Activated naive CD8-positive, alpha-beta T cell treated with anti-CD3 and anti-CD28 coated beads, Interleukin-2, amount 50 U/mL, for 24 hours (primary cell): ENCODE measurements at places on chromosomes 11 and 22.

GRCh38 chr11:62713343-62713742 is 5.9 kb downstream of the GNG3 start:
- DNase-seq = no peak

DNA sequence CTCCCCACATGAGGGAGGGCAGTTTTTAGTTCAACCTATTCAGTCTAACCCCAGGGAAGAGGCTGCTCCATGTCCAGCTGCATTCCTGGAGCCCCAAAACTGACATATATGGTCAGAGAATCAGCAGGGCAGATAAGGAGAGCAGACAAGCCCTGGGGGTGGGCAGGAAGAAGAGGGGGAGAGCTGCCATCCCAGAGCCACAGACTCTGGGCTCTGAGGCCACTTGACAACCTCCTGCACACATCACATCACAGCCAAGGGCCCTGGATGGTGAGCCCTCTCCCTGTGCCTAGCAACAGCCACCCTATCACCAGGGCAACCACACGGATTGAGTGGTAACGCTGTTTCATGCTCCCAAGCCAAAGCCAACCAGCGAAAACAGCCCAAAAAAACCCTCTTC is 3.1 kb downstream of the ARHGAP1 start:
- no peak for DNase-seq

DNA sequence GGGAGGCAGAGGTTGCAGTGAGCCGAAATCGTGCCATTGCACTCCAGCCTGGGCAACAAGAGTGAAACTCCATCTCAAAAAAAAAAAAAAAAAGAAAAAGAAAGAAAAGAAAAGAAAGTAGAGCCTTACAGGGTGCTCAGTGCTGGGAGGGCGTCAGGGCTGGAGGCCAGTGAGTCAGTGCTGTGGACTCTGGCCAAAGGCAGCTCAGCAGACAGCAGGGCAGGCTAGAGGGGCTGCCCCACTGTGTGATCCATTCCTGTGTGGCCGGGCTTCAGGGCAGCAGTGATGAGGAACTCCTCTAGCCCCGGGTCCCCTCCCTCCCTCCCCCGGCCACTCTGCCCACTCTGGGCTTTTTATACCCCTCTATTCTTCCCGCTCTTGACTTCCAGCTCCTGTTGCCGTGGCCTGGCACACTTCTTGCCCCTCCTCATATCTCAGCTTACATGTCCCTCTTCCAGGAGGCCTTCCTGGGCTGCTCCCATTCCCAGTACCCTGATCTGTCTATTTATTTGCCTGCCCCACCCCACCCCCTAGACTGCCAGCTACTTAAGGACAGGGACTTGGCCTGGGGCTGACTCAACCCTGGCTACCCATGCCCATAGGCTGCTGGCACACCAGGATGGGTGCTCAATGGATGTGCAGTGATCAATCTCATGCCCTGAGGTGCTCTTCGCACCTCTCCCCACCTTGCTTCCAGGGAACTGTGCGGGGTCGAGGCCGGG is 10.1 kb downstream of the SYT12 start:
- DNase-seq = no peak

GRCh38 chr11:38226684-38227083 is 1628.6 kb upstream of the RAG2 start:
- DNase-seq = no peak

GRCh38 chr22:40187389-40187788 is 9.7 kb downstream of the TNRC6B start:
- DNase-seq = no peak

DNA sequence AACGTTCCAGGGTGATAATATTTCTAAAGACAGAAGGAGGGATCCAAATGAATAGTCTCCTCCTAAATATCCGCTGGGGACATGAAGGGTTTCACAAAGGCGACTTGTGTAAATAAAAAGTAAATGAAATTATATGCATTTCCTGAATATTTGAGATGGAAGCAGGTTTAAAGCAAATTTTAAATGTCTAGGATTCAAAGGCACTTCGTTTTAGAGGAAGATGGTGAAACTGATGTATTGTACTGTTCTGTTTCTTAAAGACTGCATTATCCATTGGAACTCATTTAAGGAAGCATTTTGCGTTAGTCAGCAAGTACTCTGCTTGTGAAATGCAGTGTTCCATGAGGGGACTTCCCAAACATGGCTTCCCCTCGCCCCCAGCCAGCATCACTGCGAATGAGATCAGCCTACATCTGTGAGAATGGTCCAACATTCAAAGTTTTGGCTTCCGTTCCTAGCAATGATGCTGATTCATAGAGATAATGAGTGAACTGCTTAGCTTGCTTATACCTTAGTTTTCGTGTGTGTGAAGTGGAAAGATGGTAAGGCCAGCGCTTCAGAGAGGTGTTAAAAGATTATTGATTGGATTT is 1.5 kb downstream of the RAB39A start:
- DNase-seq = no peak
